ENCODE measurements at places on chromosomes 12 and 14. TPM values are rescaled to one million over a fixed set of nuclear protein-coding genes. Genes with fewer than 3 reads are reported as not detected.

- DNase-seq, result peak; percentile 79
Observed at GRCh38 chr14:75230140-75230792, 48.4 kb upstream of the FOS start.

- peak; percentile 76 for DNase-seq
Observed at GRCh38 chr14:54893151-54893760, 9.4 kb downstream of the GCH1 start.

- DNase-seq, result no peak
Observed at GRCh38 chr12:64194333-64195149, 27.6 kb downstream of the KICS2 start.

AMN gene
- total RNA-seq, result 0.35 TPM

DNA sequence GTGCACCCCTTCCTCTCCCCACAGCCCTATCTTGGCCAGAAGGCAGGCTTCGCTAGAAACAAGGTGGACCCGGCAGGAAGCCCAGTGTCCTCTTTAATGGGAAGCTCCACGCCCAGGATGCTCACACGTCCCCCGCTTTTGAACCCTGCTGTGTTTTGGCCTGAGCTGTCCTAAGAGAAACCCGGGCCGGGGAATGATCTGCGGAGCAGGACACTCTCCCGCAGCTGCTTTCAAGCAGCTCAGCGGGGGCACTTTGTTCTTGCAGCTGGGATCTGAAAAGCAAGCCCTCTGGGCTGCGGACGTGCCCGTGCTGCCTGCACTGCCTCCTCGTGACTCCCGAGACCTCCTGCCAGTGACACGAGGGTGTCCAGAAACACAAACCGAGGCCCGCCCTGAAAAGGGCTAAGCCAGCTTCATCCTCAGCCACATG is 30.0 kb downstream of the SCARB1 start:
- no peak for DNase-seq

GRCh38 chr12:42448841-42449240 is 122.9 kb downstream of the PPHLN1 start:
- DNase-seq, result no peak

DNA sequence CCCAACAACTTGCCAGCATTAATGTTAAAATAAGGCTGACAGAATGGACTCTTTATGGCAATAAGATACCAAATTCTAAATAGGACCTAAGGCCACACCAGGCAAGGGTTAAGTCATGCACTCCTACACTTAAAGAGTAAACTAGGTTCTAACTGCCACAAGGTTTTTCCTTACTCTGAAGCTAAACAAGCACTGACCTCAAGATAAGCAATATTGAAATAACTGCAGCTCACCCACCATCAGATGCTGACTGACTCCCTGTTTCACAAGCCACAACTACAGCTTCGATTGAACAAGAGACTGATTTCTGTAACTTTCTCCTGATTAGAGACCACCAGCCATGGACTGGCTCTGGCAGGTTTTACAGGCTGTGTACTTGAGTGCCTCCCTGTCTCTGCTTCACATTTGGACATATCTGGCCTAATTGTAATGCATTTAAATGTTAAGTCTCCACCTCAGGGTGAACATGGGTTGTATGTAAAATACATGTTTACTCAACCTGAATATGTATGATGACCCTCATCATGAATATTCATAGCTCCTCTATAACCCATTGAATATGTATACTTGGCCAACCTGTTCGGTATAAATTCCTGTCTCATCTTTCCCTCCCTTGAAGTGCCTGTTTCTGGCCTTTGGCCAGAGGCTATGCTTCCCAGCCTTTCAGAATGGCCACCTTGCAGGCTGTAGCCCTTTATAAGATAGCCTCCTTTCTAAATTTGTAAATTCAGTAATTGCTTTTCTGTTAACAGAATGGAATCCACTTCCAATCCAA is 70.5 kb upstream of the DAAM1 start:
- no peak for DNase-seq

- no peak for DNase-seq
Observed at GRCh38 chr12:87272851-87273250, 756.4 kb downstream of the C12orf50 start.

- DNase-seq, result peak; percentile 60
Observed at GRCh38 chr14:68797121-68797670, 4.3 kb upstream of the ZFP36L1 start.

DNA sequence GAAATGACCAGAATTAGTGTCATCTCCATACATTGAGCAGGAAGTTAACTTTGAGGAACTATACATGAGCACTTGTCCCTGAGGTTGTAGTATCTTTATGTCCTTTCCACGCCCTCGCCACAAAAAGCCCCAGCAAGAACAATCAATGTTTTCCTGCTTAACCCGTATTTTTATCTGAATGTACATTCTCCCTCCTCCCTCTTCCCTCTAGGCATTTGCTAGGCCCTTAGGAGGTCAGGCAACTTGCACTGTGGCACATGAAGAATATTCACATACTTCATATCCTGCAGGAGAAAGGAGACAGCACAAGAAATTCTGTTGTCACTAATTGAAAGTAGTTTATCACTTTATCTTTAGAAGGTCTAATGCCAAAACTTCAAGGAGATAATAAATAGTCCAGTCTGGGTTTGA is 18.1 kb upstream of the DUSP6 start:
- DNase-seq, result no peak

Measured in activated CD4-positive, alpha-beta T cell treated with anti-CD3 and anti-CD28 coated beads, Interleukin-2, amount 10 ng/mL, durations not matched to agents 24 days and 14 days (primary cell).